NCI-H526 treated with DMSO at 0.1 percent for 48 hours (cell line): ENCODE measurements at places on chromosomes 4 and X.

- no peak for DNase-seq
Observed at GRCh38 chr4:20318909-20319277, 67.2 kb downstream of the SLIT2 start.

DNA sequence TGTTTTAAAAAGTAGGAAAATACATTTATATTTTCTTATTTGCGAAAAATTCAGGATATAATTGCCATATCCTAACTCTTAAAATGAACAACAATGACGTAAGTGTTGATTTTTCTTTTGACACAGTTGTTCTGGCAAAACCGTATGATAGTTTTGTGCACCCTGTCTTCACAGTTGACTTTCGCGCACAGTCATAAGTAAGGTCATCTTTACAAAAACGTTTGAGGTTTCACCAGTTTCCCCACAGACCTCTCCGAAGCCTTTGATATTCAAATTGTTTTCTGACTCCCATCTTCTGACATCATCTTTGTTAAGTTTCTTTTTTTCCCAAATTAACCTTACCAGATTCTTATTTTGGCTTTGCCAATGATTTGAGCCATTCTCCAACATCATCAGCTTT is 48.1 kb upstream of the ATXN3L start:
- DNase-seq: no peak

DNA sequence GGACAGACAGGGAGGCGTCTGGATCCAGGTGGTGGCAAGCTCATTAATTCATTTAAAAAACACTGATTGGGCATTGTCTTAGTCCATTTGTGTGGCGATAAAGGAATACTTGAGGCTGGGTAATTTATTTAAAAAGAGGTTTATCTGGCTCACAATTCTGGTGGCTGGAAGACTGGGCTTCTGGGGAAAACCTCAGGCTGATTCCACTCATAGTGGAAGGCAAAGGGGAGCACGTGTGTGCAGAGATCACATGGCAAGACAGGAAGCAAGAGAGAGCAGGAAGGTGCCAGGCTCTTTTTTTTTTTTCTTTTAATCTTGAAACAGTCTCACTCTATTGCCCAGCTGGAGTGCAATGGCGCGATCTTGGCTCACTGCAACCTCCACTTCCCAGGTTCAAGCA is 100.2 kb upstream of the METTL14 start:
- DNase-seq: no peak

GRCh38 chr4:173735049-173735448 is 205.0 kb upstream of the HAND2 start:
- DNase-seq: no peak

GRCh38 chr4:114361249-114361648 is 237.4 kb upstream of the UGT8 start:
- DNase-seq: no peak

DNA sequence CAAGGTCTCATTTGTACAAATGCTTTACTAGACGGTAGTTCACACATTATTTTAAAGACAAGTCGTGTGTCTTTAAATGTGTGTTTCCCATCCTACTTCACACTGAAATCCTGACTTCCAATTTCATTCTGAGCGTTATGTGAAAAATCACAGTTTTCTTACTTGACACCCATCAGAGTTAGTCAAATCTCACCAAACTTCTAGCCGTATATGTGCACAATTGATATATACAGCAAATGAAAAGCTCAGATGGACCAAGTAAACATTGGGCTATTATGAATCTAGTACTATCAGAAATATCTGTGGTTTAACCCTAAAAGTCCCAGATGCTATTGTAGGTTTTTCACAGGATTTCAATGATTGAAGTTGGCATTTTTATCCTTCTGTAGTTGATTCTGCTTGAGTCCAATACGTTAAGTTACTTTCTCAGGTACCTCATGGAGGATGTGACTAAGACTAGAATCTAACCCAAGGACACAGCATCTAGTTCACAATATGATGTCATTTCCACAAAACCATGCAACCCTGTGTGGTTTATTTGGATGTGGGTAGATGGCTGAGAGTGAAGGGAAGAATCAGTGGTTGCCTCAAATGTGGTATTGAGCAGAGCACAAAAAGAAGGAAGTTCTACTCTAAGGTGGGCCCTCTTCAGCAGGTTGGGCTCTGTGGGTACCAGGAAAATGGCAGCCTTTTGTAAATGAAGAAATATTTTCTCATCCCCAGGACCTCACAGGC is 22.1 kb upstream of the TRIM60 start:
- DNase-seq: no peak

DNA sequence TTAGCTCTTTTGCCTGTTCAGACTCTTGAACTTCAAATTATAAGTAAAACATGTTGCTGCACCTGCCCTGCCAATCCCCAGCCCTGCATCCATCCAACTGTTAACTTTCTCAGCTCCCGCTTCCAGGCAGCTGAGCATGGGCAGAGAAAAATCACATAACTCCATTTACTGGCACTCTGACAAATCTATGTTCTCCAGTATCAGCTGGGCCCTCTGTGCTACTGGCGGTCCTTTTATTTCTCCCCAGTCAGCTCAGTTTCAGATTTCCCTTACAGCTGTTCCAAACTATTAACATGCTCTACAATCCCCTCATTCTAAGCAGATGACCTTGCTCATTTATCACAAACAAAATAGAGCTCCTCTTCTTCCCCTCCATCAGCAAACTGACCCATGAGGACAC is 240.4 kb upstream of the TET2 start:
- no peak for DNase-seq

DNA sequence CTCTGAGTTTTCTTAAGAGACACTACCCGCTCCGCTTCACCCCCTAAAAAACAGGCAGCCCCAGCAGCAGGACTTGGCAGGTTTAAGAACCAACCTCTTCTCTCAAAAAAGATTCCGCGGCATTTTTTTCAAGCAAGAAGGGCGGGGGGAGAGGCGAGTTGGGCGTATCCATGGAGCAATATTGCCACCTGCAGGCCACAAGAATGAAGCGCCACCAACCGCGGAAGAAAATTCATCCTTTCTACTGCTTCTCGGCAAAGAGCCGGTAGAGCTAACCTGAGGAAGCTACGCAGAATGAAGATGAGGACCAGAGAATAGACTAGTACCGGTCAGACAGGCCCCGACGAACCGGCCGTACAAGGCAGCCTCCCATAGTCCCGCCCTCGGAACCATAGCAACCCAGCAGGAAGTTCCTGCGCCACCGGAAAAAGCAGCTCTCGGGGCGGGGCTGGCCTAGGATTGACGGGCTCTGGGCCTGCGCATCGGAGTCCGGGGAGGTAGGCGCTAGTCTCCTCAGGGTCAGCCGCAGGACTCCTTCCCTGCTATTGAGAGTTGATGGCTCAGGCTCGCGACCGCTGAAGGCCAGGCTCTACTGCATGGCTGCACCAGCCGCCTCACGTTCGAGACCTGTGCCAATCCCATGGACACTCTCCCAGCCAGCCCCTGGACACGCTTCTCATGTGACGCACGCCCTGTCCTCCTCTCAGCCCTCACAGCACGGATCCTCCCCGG is 76.9 kb downstream of the MAGED4 start:
- peak; percentile 74 for DNase-seq

- peak; percentile 42 for DNase-seq
Observed at GRCh38 chrX:41085878-41086626, 807 bp downstream of the USP9X start.

DNA sequence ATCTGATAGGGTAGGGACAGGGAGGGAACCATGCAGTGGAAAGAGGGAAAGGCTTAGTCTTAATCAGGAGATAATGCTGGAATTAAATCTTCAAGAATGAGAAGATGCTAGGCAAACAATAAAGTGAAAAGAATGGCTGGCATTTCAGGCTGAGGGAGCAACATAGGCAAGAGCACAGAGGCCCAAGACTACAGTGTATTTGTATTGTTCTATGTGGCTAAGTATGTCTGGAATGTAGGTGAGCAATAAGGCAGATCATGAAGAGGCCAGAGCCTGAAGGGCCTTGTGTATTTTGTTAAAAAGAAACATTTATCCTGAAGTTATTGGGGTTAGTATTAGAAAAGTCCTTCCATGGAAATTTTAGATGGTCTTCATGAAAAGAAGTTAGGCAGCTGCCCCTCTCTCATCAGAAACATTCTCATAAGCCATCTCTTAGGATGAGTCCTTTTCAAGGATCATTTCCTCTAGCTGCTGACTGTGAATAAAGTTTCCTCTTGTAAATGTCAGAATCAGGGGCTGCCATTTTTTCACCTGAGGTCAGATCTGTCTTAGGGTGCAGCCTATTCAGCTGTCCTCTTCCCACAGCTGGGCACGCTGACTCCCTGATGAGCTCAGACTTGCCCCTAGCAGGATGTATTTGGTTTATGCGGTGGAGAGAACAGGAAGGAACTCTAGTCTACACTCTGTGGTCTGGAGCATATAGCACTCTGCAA is 46.3 kb downstream of the ATP10D start:
- no peak for DNase-seq

DNA sequence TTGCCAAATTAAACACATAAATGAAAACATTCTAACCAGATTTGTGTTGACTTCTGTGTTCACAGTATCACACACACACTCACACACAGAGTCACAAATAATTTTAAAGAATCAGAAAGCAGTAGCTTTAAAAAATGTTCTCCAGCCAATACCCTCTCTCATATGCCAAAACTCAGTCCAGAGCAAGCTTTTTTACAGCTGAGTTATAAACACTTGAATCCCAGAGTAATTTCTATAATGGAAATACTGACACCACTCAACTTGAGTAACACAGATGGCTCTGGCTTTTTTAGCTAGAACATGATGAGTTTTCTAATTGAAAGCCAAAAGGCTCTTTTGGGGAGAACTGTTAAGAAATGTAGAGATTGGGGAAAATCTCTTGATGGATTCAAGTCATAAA is 100.8 kb downstream of the DOCK11 start:
- DNase-seq: no peak

DNA sequence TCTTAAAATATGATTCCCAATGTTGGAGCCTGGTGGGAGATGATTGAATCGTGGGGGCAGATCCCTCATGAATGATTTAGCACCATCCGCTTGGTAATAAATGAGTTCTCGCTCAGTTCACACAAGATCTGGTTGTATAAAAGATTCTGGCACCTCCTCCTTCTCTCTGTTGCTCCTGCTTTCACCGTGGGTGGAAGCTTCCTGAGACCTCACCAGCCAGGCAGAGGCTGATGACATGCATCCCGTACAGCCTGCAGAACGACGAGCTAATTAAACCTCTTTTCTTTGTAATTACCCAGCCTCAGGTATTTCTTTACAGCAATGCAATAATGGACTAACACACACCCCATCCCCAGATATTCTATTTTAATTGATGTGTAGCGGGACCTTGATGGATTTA is 162.2 kb downstream of the NPFFR2 start:
- no peak for DNase-seq

DNA sequence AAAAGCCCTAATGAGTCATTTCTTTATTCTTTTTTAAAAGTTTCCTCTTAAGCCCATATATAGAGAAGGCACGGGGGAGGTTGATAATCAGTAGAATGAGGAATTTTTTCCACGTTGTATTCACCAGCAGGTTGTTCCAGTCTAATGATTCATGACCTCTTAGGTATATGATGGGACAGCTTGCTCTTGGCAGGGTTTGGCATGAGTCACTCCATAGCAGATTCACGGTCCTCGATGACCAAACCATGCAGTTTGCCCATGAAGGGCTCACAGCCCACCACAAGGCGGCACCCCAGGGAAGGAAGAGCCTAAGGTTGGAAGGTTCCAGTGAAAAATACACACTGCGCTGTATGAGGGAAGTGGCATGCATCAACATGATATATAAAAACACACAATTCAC is 623.8 kb upstream of the DIPK2B start:
- no peak for DNase-seq

DNA sequence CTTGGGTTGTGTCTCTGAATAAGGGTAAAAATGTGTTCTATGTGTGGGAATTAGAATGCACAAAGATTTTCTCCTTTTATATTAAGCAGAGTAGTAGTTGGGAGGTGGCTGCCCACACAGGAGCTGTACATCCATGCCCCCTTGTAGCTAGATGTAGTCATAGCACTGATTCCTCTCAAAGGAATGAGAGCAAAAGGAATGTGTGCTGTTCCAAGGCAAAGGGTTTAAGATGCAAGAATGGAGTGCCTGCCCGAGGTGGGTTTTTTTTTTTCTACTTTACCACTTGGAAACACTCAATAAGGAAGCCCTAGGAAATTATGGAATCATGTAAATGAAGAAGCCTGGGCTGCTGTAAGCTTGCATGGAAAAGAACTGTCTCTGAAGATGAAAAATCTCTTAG is 2183.2 kb upstream of the AGA start:
- no peak for DNase-seq

DNA sequence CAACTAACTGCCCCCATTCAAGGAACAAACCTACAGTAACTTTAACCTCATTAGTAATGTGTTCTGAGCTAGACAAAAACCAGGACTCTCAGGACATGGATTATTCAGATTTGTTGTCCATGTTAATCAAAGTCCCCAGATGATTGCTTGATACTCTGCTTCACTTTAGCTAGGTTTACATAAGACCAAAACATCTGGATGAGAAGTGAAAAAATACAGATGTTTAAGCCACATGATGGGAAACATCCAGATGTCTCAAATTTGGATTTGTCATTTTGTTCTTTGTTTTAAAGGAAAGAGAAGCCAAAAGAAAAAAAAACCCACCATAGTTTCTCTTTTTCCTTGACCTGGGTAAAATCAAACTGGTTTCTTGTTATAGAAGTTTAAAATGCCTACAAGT is 48.5 kb upstream of the NRK start:
- no peak for DNase-seq

- DNase-seq: no peak
Observed at GRCh38 chr4:94370533-94371254, 28.1 kb upstream of the HPGDS start.

- DNase-seq: no peak
Observed at GRCh38 chrX:133645977-133646718, 230.9 kb upstream of the GPC4 start.

GRCh38 chr4:15832523-15833451 is 54.7 kb downstream of the CD38 start:
- no peak for DNase-seq

GRCh38 chr4:104743215-104743653 is 248.5 kb upstream of the CXXC4 start:
- no peak for DNase-seq

DNA sequence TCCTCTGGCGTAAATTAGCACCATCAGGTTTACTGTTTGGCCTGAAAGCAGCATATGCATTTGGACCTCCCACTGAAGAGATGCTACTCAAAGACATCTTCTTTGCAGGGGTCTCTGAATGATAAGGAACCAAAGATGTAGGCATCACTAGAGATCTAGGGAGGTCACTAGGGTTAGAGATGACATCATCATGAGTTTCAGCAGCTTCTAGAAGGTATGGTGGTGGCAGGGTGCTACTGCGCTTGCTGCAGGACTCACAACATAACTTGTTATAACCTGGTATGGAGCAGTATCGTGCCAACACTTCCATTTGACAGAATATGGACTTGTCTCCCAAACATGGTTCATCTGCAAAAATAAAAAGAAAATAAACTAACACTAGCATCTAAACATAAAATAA is 251.6 kb downstream of the NPFFR2 start:
- no peak for DNase-seq
